ENCODE measurements at places on chromosomes 16 and 17. TPM values are rescaled to one million over a fixed set of nuclear protein-coding genes. Genes with fewer than 3 reads are reported as not detected.

The PRR15L gene
- not detected for total RNA-seq

The RNF157 gene
- 1.7 TPM for total RNA-seq

The CCL11 gene
- total RNA-seq: not detected

The SLC5A11 gene
- not detected for total RNA-seq

The SEZ6L2 gene
- total RNA-seq: 0.71 TPM

The GP1BA gene
- 0.19 TPM for total RNA-seq

The CFAP119 gene
- 0.52 TPM for total RNA-seq

GRCh38 chr16:66226762-66227161 is 139.7 kb upstream of the CDH5 start:
- DNase-seq: no peak
- H3K4me3 ChIP-seq: no peak overlapping the region

DNA sequence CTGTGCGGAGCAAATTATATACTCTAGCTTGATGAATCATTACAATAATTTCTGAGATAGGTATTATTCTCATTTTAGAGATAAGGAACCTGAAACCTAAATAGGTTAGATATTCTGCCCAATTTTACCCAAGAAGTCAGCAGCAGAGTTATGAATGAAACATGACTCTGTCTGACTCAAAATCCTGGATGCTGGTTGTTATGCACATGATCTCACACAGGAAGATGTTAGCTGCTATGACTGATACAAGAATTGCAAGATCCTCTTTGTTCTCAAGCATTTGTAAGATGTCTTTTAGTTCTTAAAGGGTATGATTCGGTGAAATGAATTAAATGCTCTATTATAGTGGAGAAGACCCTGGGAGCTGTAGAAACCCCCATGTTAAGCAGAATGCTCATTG is 447.8 kb downstream of the KIF2B start:
- no peaks in the 10 kb centered on the region for H3K36me3 ChIP-seq
- H3K27ac ChIP-seq: no peak overlapping the region
- H3K4me3 ChIP-seq: no peak overlapping the region
- DNase-seq: no peak
- no peaks in the 10 kb centered on the region for H3K4me1 ChIP-seq
- no peaks in the 10 kb centered on the region for H3K27me3 ChIP-seq

DNA sequence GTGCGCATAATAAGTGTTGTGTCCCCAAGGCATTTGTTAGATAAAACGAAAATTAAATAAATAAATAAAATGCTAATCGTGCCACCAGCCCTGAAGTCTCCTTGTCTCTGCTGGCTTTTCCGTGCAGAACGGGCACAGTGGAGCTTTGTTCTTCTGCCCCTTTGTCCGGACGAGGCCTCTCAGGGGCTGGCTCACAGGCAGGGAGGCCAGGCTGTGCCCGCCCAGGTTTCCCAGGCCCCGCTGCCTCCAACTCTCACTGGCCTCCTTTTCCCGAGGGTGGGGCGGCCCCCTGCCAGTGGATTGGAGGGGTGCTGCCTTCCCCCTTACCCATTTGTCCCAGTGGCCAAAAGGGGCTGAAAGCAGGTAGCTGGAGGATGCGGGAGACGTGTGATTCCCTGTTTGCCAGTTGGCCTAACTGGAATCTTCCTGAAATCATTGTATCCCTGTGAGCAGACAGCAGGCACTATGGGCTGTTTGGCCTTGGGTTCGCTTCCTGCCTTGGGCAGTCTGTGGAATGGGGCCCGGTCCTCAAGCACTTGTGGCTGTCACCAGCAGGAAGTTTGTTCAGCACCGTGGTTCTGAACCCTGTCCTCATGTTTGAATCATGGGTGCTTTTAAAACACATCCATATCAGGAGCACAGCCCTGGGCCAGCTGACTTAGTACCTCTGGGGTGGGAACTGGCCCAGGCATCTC is 64.4 kb downstream of the KSR1 start:
- H3K4me3 ChIP-seq: no peak overlapping the region
- no peaks in the 10 kb centered on the region for H3K27me3 ChIP-seq
- no peak overlapping the region for H3K27ac ChIP-seq
- DNase-seq: no peak
- H3K4me1 ChIP-seq: no peaks in the 10 kb centered on the region

- H3K4me3 ChIP-seq: no peak overlapping the region
- no peaks in the 10 kb centered on the region for H3K27me3 ChIP-seq
- no peaks in the 10 kb centered on the region for H3K36me3 ChIP-seq
Measured at GRCh38 chr16:54431041-54431996, 144.7 kb upstream of the IRX3 start.
